ENCODE measurements at places on chromosomes 3 and 15.

- no peak for DNase-seq
These were observed 132.9 kb downstream of the RYR3 start for GRCh38 chr15:33443708-33444107.

DNA sequence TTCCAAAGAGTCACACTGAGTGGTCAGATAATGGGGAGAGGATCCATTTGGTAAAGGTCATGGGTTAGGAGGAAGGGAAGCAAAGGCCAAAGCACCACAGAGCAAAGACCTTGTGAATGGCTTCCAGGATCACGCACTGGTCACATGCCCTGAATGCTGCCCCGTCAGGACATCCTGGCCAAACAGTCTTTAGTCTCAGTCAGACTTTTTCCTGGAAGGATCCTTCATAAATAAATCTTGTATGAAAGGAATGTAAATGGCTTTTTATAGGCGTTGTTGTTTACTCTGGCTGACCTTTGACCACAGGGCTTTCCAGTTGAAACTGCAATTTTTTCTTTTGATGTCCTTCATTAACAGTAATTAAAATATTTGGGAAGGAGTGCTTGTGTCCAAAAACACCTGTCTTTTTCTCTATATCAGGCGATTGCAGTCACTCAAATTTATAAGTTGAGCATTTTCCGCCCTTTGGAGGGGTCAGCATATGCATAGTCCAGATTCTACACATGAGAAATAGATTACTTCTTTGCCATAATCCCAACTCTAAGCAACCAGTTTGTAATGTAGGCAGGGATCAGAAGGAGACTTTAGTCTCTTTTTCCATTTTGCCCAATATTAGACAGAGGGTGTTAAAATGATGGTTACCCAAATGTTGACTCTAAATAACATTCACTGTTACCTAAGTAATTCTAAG is 48.4 kb downstream of the CHAC1 start:
- DNase-seq, result no peak

GRCh38 chr3:183688874-183689273 is 8.7 kb upstream of the YEATS2 start:
- no peak for DNase-seq

DNA sequence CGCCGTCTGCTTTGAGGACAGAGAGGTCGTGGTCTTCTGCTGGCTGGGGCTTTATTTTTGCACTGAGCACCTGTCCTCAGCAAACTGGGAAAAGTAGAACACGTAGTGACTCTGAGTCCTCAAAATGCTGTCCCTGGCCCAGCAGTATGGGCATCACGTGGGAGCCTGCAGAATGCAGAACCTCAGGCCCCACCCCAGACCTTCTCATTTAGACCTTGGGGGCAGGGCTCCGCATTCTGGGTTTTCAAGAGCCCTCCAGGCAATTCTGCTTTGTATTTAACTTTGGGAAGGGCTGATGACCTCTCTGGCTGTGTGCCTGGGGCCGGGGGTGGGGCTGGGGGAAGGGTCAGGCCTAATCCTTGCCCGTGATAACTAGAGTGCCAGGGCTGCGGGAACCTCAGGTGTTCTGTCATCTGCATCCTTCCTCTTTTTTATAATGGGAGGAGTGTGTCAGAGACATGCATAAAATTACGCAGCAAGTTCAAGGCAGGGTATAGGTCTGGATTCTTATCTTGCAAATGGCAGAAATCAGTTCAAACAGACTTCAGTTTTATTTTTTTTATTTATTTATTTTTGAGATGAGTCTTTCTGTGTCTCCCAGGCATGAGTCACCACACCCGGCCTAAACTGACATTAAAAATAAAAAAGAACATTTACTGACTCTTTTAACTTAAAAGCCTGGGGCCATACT is 11.1 kb downstream of the SLC6A6 start:
- DNase-seq, result no peak

GRCh38 chr3:189557824-189558223 is 73.4 kb upstream of the TP63 start:
- DNase-seq, result no peak

- DNase-seq, result no peak
These were observed 32.5 kb downstream of the GAP43 start for GRCh38 chr3:115655761-115656282.

GRCh38 chr3:71389911-71390573 is 193.5 kb downstream of the FOXP1 start:
- peak; percentile 39 for DNase-seq

- DNase-seq, result no peak
These were observed 172.2 kb downstream of the ATP10A start for GRCh38 chr15:25690673-25691543.

DNA sequence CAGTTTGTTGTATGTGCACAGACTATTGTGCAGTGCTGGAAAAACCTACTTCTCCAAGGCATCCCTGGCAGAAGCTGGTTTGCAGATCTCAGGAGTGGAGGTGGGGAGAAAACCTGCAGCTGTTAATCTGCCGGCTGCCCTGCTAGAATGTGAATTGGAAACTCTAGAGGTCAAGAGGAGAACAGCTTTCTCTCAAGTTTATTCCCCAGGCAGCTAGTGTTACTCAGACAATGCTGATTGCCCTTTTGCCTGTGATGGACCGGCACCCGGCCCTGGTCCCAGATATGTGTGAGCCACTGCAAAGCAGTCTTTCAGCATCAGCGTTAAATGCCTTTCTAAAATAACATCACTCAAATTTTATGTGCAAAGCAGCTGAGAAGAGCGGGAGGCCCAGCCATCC is 129.7 kb upstream of the TPM1 start:
- no peak for DNase-seq

GRCh38 chr15:57326196-57326595 is 50.1 kb upstream of the CGNL1 start:
- DNase-seq, result no peak

- DNase-seq, result no peak
These were observed 531 bp upstream of the MAP1A start for GRCh38 chr15:43516801-43517353.

DNA sequence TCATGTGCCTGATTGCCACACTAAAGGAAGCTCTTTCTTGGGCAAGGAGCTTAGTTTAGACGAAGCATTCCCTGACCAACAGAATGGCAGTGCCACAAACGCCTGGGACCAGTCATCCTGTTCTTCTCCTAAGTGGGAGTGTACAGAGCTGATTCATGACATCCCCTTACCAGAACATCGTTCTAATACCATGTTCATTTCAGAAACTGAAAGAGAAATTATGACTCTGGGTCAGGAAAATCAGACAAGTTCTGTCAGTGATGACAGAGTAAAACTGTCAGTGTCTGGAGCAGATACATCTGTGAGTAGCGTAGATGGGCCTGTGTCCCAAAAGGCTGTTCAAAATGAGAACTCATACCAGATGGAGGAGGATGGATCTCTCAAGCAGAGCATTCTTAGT is 18.4 kb downstream of the SENP5 start:
- DNase-seq, result no peak

- DNase-seq, result no peak
These were observed 37.6 kb downstream of the NANOGP8 start for GRCh38 chr15:35047528-35047927.

DNA sequence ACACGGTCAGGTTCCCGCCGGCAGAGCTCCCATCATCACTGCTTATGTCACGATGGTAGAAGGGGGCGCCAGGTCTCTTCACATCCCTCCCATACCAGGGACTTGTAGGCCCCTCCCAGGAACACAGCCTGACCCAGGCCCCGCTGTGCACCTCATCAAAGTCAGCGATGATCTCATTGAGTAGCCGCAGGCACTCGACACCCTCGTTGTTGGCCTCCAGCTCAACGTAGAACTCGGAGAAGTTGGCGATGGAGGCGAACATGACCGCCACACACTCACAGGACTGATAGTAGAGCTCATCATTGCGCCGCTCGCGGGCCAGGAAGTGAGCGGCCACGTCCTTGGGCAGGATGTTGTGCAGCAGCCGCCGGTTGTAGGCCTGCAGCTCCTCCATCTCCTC is 89.2 kb downstream of the SEC22A start:
- no peak for DNase-seq

- DNase-seq, result peak; percentile 25
These were observed 799.8 kb downstream of the NSUN3 start for GRCh38 chr3:94862703-94863102.

DNA sequence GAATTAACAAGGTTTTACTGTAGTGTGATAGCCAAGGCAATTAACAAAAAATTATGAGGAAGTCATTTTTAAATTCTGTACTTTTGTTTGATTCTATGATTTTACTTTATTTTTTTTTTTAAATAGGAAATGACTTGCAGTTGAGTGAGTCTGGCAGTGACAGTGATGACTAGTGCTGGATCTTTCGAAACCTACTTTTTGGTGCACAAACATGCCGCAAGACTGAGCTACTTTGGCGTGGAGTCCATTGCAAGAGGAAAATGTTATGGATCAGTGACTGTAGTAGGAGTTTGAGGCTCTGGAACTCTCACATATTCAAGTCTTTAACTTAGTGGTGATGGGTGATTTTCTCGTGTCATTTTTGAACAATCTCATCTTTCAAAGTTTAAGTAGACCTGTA is 11.6 kb downstream of the EAF1 start:
- DNase-seq, result no peak

- DNase-seq, result no peak
These were observed 176.3 kb downstream of the ATP10A start for GRCh38 chr15:25686780-25687179.

DNA sequence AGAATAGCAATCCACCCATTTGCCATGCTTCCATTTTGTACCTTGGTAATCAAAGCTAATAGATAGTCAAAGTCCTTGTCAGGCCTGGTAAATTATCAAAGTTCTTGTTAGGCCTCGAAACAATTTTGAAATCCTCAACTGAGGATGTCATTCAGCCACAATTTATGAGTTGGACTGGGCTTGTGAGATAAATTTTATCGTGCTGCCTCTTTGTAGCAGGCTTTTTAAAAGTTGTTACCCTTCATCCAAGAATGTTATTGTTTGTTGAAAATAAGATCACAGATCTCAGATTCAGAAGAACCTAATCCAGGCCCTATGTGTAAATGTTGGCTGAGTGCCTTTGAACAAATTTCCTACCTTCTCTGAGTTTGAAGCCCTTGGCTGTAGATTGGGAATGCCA is 143.3 kb upstream of the PROK2 start:
- no peak for DNase-seq

DNA sequence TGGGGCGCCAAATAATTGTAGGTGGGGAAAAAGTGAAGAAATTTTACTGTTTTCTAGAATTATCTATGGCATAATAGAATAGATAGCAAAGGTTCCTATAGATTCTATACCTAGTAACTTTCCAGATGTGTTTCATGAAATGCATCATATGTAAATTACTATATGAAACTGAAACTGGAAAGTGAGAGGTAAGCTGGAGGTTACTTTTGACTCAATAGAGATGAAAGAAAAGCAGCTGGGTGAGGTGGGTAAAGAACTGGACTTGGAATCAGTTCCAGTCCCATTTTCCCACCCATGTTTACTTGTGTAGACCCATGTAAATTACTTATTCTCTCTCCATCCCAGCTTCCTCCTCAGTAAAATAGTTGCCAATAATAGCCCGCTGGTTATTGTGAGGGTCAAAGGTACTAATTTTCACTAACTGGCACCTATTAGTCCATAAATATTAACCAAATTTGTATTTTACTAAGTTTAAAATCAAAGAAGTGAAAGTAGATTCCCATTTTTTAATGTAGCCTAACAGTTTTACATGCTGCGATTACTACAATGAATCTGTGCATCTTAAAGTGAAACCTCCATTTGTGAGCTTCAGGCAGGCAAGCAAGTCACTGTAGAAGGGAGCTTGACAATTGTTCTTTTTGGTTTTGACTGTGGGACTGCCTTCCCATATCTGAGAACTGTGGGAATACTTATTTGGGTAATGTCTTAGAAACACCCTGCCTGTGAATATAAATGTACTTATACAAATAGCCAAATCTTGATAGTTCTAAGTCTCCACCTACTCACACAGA is 312.1 kb downstream of the SLC9A9 start:
- DNase-seq, result no peak

DNA sequence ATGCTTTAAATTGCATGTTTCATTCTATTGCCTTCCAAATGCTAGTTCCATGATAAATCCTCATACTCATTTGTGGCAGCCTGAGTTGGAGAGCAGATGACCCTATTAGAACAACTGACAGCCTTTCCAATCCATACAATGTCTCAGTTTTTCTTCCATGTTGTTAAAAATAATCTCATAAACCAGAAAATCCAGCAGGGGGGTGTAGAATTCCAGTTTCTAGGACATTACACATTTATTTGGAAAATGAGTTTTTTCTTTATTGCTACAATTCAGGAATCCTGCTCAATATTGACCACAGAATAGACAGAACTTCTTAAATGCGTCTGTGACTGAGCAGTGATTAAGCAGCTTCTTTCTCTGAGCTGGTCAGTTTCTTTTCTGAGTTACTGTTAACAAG is 174.2 kb upstream of the ATP10A start:
- DNase-seq, result no peak

GRCh38 chr3:42652251-42652610 is 1.3 kb upstream of the ZBTB47 start:
- no peak for DNase-seq

GRCh38 chr15:44094781-44095180 is 100.3 kb downstream of the FRMD5 start:
- no peak for DNase-seq

DNA sequence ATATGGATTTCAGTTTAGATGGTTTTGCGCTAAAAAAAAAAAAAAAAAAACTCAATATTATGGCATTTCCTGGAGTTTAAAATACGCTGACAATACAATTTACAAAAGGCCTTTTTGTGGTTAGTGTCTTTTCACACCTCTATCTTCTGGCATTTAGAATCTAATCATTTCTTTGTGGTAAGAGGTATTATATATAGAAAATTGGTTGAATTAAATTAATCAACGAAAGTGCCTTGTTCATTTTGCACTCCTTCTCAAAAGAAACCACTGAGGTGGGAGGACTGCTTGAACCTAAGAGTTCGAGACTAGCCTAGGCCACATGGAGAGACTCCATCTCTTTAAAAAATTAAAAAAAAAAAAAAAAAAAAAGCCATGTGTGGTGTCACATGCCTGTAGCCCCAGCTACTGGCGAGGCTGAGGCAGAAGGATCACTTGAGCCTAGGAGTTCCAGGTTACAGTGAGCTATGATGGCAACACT is 90.0 kb upstream of the ICE2 start:
- DNase-seq, result no peak

GRCh38 chr15:45253330-45253729 is 1.3 kb downstream of the SLC28A2 start:
- DNase-seq, result no peak

DNA sequence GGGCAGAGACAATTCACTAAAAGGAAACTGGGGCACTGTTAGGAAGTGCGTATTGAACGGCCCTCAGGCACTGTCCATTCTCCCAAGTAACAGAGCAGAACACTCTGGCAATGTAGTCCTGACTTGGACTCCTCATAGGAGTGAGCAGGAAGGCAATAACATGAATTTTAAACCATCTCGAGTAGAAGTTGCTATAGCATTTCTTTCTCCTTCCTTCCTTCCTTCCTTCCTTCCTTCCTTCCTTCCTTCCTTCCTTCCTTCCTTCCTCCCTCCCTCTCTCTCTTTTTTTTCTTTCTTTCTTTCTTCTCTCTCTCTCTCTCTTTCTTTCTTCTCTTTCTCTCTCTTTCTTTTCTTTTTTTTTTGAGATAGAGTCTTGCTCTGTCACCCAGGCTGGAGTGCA is 46.4 kb upstream of the TRA2B start:
- DNase-seq, result no peak

DNA sequence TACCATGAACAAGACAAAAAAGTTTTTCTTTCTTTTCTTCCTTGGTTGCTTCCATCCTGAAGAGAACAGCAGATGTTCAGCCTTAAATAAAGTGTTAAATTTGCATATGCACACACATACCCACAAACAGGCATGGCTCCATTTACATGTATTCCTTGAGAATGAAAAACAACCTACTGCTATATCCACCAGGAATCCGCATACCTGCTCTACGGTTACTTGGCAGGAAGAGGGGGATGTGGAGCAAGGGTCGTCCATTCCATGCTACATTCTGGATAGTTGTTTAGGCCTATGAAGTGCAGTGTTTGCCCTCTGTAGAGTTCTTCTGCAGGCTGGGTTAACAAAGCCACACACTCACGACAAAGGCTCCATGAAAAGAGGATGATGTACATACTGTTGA is 322.8 kb downstream of the KCNH8 start:
- DNase-seq, result no peak

Data from HepG2 (cell line).